ENCODE measurements at places on chromosomes 11 and 22.

DNA sequence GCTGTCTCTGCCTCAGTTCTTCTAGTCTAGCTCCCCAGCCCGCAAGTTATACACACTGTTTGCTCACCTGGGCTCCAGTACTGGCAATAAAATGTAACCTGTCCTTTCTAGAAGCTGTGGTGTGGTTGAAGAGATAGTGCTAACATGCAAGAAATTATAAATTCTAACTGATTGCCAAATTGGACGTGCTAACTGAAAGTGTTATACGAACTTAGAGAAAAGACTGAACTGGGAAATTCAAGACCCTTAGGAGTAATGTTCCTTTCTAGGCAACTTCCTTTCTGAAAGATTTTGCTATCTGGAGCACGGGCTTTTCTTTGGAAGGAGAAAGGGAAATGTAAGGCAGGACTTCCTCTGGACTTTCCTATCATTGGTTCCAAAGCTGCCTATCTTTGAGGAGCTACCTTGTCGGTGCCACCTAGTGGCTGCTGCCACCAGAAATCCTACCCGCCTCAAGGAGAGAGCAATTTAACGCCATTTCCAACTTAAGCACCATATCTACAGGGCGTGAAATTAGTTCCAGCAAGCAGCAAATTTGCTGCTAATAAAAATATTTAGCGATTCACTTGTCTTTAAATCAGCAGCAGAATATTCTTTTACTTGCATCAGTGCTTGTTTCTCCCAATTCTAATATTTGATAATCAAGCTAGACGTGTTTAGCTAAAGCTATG, 12.7 kb upstream of the TMEM218 start:
- peak; percentile 20 for DNase-seq

DNA sequence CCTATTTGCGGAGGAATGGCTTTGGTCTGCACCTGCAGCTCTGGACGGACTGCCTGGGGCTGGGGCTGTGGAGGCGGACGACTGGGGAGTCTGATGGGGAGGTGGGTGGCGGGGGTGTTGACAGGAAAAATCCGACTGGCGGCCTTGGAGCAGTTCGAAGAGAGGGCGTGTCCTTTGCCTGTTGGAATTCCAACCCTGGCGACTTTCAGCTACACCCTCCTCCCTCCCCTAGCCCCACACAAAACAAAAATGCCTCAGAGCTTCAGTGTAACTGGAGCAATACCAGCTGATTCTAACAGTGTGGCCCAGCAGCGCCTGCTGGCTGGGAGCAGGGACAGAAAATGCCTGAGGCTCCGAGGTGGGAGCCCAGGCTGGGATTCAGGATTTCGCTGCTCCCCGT, 85.4 kb downstream of the ATXN10 start:
- DNase-seq: no peak

GRCh38 chr11:109378034-109378433, 44.0 kb upstream of the C11orf87 start:
- DNase-seq: no peak

- DNase-seq: no peak
These were observed 3.5 kb downstream of the CHRM4 start for GRCh38 chr11:46387919-46388618.

GRCh38 chr22:32545801-32546200, 71.2 kb downstream of the FBXO7 start:
- no peak for DNase-seq

GRCh38 chr11:30125456-30125855, 105.4 kb upstream of the FSHB start:
- no peak for DNase-seq

GRCh38 chr11:46597609-46598219, 3.9 kb upstream of the AMBRA1 start:
- DNase-seq: no peak

GRCh38 chr11:73152861-73153483, 10.9 kb upstream of the FCHSD2 start:
- DNase-seq: peak; percentile 52

DNA sequence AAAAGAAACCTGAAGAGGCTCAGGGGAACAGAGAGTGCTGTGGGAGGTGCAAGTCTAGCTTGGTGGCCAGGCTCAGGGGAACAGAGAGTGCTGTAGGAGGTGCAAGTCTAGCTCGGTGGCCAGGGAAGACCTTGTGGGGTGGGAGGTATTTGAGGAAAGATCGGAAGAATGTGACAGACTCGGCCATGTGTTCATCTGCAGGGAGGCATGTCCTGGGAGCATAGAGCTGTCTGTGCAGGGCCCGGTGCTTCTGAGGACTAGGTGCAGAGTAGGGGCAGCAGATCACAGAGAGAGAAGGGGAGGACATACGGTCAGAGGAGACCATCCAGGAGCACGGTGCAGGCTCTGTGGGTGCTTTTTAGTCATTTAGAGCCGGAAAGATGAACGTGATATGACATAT, 10.8 kb downstream of the IFITM10 start:
- DNase-seq: no peak

DNA sequence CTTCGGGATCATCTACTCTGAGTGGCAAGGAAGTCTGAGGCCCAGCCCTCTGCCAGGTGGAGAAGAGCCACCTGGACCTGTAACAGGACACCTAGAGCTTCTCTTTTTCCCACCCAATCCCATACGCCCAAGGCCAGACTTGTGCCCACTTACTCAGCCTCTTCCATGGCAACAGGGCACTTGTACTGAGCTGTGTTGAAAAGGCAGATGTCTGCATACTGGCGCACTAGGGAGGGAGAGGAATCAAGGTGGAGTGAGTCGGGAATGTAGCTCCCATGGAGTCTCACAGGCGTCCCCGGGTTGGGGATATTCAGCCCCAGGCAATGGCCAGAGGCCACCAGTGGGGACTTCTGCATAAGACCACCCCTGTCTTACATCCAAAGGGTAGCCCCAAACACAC, 36.1 kb downstream of the TPBGL start:
- no peak for DNase-seq

GRCh38 chr22:26835929-26836528, 178.6 kb downstream of the MIAT start:
- peak; percentile 61 for DNase-seq

DNA sequence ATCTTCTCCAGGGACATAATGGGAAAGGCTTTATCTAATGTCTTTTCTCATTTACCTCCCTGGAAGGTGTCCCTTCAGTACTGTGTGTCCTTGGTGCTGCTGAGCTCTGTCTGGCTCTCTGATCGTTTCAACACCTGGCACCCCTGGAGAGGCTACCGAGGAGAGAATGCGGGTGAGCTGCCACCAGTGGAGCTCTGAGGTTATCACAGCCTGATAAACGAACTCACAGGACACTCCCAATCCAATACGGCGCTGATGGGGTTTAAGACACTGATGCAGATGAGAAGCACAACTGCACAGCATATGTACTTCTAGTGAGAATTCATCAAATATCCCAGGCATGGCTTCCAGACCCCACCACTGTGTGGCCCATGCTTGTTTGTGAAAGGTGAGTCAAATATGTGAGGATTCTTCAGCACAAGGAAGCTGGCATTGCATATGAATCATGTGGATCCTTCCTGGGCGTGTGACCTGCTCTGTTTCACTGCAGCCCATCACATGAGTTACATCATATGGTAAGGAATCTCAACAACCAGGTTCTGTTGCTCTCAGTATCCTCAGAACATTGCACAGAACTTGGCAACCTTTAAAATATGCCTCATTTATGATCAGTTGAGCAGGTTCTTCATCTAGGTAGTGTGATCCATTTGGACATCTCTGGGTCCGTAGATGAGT, 34.8 kb upstream of the VWA5A start:
- DNase-seq: no peak

DNA sequence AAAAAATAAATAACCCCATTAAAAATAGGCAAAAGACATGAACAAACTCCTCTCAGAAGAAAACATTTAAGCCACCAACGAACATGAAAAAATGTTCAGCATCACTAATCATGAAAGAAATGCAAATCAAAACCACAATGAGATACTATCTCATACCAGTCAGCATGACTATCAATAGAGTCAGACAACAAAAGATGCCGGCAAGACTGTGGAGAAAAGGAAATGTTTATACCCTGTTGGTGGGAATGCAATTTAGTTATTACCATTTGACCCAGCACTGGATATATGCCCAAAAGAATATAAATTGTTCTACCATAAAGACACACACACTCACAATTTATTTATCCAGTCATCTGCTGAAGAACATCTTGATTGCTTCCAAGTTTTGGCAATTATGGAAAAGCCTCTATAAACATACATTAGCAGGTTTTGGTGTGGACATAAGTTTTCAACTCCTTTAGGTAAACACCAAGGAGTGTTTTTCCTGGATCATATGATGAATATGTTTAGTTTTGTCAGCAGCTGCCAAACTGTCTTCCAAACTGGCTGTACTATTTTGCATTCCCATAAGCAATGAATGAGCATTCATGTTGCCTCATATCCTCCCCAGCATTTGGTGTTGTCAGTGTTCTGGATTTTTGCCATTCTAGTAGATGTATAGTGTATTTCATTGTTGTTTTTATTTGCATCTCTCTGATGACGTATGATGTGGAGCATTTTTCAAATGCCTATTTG, 28.0 kb downstream of the OR8D1 start:
- DNase-seq: no peak

DNA sequence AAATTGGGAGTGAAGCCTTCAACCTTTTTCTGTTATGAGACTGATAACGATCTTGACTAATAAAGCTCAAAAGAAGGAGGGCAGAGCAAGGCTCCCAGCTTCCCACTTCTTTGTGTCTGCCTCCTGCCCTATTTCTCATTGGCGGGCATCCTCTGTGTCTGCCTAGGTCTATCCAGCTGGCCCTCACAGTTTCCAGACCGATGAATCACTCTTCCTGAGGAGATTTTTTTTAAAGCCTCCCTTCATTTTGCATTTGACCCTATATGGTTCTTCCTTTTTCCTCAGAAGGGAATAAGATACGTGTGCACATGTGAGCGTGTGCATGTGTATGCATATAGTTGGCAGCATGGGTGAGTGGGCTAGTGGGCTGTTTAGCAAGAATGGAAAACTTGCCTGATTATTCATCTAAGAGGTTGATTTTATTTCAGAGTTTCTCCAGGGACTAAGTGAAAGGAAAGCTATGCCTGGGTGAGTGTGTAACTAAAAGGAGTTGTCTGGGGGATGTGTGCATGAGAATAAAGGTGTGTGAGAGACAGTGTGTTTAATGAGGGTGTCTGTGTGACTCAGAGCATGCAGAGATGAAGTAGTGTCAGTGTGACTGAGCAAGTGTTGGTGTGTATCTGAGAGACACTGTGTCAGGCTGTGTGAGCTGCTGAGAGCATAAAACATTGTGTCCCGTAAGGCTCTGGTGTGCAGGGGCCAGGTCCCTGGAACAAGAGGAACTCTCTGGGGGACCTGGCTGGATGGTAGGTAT, 12.2 kb downstream of the PHLDB1 start:
- no peak for DNase-seq

DNA sequence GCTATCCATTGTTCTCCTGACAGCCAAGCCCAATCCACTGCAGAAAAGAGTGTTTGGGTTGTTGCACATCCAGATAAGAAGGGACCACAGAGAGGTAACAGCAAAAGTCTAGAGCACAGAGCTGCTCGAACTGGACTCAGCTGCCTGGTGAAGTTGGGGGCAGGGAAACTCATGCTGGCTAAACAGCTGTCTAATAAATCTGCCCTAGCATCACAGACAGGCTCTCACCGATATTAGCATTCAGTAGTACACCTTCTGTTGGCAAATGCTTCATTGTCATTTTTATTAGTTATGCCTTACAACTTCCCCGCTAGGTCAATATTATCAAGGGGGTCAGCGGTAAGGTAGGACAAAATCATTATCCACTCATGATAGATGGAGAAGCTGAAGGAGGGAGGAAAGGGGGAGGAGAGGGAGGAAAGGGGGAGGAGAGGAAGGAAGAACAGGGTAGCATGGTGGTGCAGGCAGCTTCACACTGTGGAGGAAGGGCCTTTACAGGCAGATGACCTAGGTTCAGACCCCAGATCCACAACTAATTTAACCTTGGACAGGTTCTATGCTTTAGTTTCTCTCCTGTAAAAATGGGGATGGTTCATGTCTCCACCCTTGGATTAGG, 102.7 kb downstream of the LARGE1 start:
- no peak for DNase-seq

- DNase-seq: no peak
These were observed 20.8 kb downstream of the BID start for GRCh38 chr22:17753401-17753989.

DNA sequence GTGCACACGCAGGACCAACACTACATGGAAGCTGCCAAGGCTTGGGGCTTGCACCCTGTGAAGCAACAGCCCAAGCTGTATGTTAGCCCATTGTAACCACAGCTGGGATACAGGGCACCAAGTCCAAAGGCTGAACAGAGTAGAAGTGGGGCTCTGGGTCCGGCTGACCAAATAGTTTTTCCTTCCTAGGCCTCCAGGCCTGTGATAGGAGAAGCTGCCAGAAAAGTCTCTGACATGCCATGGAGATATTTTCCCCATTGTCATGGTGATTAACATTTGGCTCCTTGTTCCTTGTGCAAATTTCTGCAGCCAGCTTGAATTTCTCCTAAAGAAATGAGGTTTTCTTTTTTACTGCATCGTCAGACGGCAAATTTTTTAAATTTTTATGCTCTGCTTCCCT, 941.2 kb downstream of the FAM181B start:
- DNase-seq: no peak

All from GM19239 (cell line).